Trophoblast cell (in vitro differentiated cells and primary cell): ENCODE measurements at places on chromosomes 3 and 15.

GRCh38 chr15:48579945-48580671 lies 65.4 kb downstream of the FBN1 start:
- H3K36me3 ChIP-seq = no peaks in the 10 kb centered on the region
- H3K27ac ChIP-seq = no peak overlapping the region

DNA sequence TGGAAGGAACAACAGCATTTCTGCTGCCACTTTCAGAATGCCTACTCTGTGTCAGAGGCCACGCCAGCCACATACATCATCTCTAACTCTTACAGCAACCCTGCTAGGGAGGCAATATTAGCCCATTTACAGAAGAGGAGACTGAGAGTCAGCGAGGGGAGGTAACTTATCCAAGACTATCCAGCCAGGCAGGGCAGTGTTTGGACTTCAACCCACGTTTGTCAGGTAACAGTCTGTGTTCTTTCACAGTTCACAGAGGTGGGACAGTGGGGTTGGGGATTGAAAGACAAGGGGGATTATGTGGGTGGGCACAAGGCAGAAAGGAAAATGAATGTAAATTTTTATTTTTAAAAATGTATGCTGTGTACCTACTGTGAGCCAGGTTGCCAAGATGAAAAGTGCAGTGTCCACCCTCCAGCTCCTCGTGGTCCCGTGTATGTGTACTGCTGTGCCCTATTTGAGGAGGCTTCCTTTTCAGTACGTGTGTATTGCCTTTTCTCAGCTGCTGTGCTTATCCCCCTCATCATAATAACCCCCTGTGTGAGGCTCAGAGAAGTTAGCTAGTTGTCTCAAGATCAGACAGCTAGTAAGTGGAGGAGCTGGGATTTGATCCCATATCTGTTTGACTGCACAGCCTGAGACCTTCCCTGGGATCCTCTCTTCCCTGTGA lies 16.5 kb upstream of the ATP2B2 start:
- H3K27ac ChIP-seq = no peak overlapping the region
- no peak for DNase-seq
- H3K36me3 ChIP-seq = no peaks in the 10 kb centered on the region
- no peak overlapping the region for H3K4me3 ChIP-seq
- H3K27me3 ChIP-seq = no peaks in the 10 kb centered on the region
- H3K4me1 ChIP-seq = no peaks in the 10 kb centered on the region

- DNase-seq = no peak
- H3K4me1 ChIP-seq = no peaks in the 10 kb centered on the region
- no peak overlapping the region for H3K4me3 ChIP-seq
- no peak overlapping the region for H3K27ac ChIP-seq
- H3K27me3 ChIP-seq = no peaks in the 10 kb centered on the region
- no peaks in the 10 kb centered on the region for H3K36me3 ChIP-seq
Measured at GRCh38 chr3:107315141-107315540, 62.1 kb upstream of the CCDC54 start.

GRCh38 chr15:70522323-70522966 lies 240.9 kb downstream of the UACA start:
- H3K4me1 ChIP-seq = no peaks in the 10 kb centered on the region
- DNase-seq = no peak
- H3K27me3 ChIP-seq = no peaks in the 10 kb centered on the region
- no peaks in the 10 kb centered on the region for H3K36me3 ChIP-seq
